ENCODE measurements at places on chromosomes 4 and X. TPM values are rescaled to one million over a fixed set of nuclear protein-coding genes. Genes with fewer than 3 reads are reported as not detected.

IQCM gene
- not detected for polyA plus RNA-seq

SPATA4 gene
- polyA plus RNA-seq = not detected

GRCh38 chrX:39519030-39519488 is 578.7 kb downstream of the BCOR start:
- DNase-seq = no peak

RNF113A gene
- 69.5 TPM for polyA plus RNA-seq

- DNase-seq = no peak
These were observed 194.8 kb upstream of the ATOH1 start for GRCh38 chr4:93633721-93634120.

DNA sequence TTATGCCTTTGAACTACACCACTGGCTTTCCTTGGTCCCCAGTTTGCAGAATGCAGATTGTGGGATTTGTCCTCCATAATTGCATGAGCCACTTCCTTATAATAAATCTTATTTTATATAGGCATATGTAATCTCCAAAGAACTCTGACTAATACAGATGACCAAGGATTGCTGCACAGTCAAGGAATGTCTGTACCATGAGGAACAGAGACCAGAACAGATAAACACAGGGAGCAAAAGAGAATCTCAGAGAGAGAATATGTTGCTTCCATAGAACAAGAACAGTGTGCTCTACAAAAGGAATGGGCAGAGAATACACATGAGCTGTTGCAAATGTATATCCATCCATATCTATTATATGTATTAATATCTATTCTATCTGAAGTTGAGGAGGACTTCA is 111.1 kb downstream of the ADRA2C start:
- no peak for DNase-seq

DNA sequence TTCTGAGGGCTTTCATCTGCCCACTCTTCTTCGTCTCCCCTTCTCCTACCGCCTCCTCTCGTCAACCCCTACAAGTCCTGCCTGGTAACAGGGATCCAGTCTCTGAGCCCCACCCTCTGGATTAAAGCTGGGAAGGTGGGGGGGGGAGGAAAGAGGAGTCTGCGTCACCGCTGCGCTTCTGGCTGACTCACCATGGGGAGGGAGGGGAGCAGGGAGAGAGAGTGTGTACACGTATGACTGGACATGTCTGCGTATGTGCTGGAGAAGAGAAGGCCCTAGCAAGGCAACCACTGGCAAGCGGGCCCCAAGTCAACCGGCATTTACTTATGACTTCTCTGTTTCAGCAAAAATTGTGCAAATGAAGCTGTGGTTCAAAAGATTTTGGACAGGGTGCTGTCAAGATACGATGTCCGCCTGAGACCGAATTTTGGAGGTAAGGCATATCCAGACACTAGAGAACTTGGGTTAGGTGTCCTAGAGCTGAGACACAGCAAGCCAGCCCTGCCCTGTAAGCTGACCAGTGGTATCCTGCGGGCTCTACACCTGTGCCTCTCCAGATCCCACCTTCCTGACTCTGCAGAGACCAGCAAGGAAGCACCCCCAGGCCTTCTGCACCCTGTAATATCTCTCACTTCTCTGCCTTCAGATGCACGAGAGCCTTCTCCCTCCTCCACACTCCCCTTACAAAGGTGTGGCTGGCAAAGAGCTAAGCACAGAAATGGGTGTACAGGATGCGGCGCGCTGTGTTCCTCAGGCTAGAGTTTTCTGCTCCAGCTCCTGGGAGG is 2.5 kb downstream of the GABRQ start:
- DNase-seq = no peak

DRD5 gene
- not detected for polyA plus RNA-seq

- DNase-seq = no peak
These were observed 624.3 kb upstream of the EPHA5 start for GRCh38 chr4:66294638-66295037.

- no peak for DNase-seq
These were observed 65.9 kb downstream of the WWC2 start for GRCh38 chr4:183164963-183165362.

BEX1 gene
- polyA plus RNA-seq = 0.73 TPM

GRCh38 chr4:52106660-52107059 is 55.6 kb downstream of the SPATA18 start:
- DNase-seq = no peak

GRCh38 chrX:106178826-106179225 is 10.7 kb downstream of the PWWP3B start:
- DNase-seq = no peak

DNA sequence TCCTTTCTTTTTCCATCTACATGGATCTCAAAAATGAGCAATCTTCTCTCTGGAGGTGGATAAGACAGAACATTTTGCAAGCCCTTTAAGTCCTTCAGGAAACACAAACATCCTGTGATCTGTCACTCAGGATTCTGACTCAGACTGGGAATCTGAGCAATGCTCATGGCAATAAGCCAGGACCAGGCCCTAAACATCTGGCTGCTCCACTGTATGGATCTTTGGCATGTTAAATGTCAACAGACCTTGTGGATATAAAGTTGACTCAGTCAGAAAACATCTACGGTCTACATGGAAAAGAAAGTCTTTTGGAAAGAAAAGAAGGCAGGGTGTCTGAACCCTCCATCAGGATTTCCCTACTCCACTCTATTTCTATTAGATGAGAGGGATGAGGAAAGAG is 17.8 kb upstream of the CHIC2 start:
- no peak for DNase-seq

- DNase-seq = no peak
These were observed 200.3 kb upstream of the MAB21L2 start for GRCh38 chr4:150381609-150382008.

DNA sequence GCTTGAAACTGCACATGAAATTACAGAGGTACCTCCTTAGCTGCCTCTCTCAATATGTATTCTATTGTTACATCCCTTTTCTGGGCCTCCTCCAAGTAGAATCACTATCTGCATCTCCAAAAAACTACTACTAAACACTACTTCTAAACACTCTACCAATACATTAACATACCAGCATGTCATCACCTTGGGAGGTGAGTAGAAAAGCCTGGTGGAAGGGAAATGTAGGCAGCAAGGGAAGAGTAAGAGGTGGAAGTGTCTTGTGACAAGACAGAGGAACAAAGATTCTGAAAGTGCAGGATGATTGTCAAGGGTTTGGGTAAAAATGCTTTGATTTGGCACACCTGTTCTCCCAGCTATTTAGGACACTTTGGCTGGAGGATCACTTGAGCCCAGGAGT is 3.5 kb downstream of the AFM start:
- no peak for DNase-seq

FAM241A gene
- polyA plus RNA-seq = 5.3 TPM

DNA sequence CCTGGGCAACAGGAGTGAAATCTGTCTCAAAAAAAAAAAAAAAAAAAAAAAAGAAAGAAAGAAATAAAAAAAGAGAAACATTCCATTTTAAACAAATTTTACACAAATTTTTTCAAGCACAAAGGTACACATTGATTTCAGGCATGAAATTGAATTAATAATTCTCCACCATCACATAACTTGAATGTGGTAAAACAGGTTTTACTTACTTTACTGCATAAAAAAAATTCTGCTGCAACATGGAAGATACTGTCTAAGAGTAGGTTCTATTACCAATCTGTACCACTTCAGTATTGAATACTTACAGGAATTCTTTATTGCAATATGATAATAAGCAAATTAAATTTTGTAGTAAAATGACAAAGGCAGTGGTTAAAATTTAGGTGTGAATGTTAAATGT is 271.6 kb upstream of the ARSJ start:
- no peak for DNase-seq

- no peak for DNase-seq
These were observed 192.0 kb downstream of the PCDH7 start for GRCh38 chr4:30912098-30912714.

CTAG1A gene
- not detected for polyA plus RNA-seq

GRCh38 chrX:108313669-108314068 is 124.6 kb downstream of the COL4A6 start:
- no peak for DNase-seq

DNA sequence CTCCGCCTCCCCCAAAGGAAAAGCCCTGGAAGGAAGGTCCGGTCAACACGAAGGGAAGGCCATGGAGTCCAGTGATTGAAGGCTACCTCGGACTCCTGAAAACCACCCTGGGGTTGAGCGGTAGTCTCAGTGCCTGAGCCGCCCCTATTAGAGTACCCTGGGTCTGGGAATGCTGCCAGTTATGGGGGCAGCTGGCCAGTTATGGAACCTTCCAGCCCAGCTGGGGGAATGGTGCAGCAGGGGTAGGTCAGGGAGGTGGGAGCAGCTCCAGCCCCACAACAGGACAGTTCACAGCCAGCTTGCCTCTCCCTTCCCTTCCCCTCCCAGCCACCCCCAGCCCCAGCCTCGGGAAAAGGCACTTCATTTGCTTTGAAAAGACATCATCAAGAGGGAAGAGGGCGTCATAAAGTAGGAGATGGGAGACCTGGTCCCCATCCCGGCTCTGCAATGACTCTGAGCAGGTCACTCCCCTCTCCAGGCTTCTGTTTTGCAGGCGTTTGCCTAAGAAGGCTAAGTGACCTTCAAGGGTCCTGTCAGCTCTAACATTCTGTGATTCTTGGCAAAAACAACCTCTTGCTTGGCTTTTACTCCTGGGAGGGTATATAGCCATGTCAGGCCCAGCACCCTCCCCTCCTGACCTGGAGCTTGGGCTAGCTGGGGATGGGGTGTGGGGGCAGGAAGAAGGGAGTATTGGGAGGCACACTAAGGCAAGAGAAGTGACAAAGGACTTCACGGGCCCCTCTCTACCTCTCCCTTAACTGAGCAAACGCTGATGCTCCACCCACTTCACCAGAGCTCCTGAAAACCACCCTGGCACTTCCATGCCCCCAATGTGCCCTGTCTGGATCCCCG is 8.0 kb downstream of the APLN start:
- DNase-seq = no peak

DNA sequence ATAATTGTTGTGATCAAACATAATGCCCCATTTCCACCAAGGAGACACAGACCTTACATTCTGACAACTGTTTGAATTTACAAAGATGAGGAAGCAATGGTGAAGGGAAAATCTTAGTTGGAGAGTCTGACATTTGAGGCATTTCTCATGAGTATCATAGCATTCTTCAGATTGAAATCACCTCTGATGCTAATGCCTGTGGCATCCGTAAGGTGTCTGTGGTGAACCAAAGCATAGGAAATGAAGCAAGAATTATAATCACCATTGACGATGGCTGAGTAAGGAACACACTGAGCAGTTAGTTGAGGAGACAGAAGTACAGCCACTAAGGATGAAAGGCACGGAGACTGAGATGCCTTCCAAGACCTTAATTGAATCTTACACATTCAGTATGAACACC is 575.7 kb downstream of the TRIML1 start:
- DNase-seq = no peak

GRCh38 chr4:14903321-14903720 is 99.0 kb upstream of the CPEB2 start:
- DNase-seq = no peak

All from naive thymus-derived CD8-positive, alpha-beta T cell (primary cell).